ENCODE measurements at places on chromosomes 7 and 10.

DNA sequence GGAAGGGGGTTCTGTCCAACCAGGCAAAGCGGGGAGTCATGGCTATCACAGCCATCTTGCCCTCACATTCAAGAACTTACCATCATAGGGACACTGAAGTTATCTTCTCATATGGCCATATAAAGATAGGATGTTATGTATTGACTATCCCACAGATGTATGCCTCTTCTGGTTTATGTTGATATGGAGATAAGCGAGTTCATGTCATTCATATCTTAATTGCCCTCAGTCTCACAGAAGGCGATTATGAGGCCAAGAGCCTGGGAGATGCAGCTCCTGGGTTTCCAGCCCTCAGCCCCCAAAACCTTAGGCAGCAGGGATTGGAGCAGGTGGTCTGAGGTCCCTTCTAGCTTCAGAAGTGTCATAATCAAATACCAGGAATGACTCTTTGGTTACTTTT lies 8.5 kb upstream of the ANKRD61 start:
- no peak for DNase-seq

DNA sequence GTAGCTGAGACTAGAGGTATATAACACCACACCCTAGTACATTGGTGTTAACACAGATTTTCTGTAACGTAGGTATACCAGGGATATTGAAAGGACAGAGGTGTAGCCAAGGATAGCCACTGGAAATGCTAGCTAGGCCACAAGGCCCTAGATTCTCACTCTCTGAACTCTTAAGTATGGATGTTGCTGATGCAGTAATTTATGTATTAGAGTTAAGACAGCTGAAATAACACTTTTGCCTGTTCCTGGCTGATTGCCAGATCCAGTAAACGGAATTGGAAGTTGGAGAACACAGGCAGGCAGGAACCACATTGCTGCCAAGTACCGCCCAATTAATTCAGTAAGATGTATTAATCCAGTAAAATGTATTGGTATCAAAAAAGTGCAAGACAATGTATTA lies 1.8 kb downstream of the CALU start:
- DNase-seq: no peak

DNA sequence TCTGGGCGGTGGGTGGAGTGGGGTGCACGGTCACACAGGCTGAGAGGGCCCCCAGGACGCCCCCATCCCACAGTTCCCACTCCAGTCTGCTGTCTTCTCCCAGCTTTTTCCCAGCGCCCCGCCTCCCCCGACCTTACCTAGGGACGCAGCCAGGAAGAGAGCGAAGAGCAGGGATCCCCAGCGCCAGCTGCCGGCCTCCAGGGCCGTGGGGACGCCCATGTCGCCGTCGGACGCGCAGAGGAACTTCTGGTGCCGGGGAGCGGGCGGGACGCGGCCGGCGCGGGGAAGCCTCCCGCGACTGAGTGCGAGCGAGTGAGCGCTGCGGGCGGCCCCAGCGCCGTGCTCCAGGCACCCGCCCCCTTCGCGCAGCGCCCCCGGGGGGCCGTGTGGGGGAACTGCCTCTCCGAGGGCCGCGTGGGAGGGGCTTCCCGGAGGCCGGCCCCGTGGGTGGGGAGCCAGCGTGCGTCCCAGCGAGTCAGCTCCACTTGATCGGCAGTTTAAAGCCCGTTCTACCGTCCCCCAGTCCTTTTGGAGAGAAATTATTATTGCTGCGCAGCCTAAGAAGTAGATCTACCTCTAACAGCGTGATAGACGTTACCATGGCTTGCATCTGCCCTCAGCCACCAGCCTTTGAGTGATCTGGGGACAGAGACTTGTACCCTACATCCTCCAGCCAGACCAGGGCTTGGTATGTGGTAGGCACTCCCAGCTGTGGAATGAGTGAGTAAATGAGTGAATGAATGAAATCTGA lies at the start of gene VSIR:
Gene VSIR, minus strand, starts transcription at position 300 of the 751 bp plus-strand sequence. Its CDS starts 81 bp downstream, at position 219.
- peak; percentile 80 for DNase-seq

- no peak for DNase-seq
These were observed 23.5 kb upstream of the ANLN start for GRCh38 chr7:36366005-36366717.

GRCh38 chr10:69311309-69311708 lies 33.0 kb downstream of the HK1 start:
- no peak for DNase-seq

DNA sequence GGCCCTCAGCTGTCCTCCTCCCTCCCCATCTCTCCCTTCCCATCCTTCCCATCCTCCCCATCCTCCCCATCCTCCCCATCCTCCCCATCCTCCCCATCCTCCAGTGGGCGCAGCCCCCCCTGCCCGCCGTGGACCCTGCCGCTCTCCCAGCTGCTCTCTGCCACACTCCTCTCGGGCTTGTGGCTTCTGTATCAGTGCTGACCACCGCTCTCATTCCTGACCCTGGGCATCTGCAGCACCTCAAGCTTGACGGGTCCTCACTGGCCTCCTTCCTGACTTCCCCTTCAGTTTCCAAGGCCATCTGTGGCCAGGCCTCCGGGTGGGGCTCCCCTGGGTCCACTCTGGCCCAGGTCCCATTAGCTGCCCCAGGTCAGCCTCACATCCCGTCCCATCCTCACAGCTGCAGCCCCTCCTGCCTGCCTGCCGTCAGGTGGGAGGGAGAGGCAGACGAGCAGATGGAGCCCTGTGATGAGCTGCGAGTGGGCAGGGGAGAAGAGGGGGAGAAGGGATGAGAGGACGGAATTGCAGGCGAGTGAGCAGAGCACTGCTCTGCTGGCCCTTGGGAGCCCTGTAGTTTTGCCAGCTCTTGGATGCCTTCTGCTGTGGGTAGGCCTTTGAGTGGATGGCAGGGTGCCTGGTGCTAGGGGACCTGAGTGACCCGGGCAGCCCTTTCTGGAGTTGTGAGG lies 35.7 kb downstream of the LHPP start:
- DNase-seq: no peak

DNA sequence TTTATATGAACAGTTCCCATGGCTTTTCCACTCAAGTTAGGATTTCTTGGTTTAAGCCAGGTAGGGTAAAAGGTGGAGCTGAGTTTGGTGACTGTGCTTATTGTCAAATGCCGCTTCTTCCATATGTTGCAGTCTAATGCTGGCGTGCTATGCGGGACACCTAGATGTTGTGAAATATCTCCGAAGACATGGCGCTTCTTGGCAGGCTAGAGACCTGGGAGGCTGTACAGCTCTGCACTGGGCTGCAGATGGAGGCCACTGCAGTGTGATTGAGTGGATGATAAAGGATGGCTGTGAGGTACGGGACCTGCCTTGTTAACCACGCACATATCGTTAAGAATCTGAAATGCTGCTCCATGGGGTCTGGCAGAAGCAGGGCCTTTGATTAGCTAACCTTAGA lies 108.4 kb downstream of the FANK1 start:
- no peak for DNase-seq

DNA sequence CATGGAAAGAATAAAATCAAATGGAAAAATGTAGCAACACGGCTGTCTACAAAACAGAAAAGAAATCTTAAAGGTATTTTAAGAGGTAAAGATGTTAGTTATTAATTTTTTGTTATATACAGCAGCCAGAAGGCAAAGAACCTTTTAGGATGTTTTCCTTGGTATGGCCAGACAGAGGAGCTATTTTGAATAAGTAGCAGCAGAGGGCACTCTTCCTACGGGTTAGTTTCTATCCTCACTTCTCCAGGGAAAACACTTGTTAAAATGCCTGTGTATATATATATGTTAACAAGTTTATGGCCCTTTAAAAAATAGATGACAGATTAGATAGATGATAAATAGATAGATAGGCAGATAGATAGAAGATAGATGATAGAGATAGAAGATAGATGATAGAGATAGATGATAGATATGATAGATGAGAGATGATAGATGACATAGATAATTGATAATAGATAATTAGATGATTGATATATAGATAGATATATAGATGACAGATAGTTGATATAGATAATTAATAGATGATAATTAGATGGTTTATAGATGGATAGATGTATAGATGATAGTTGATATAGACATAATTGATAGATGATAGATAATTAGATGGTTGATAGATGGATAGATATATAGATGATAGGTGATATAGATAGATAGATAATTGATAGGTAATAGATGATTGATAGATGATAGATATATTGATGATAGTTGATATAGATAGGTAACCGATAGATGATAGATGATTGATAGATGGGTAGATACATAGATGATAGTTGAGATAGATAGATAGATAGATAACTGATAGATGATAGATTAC lies 57.8 kb upstream of the WIPF3 start:
- DNase-seq: no peak

DNA sequence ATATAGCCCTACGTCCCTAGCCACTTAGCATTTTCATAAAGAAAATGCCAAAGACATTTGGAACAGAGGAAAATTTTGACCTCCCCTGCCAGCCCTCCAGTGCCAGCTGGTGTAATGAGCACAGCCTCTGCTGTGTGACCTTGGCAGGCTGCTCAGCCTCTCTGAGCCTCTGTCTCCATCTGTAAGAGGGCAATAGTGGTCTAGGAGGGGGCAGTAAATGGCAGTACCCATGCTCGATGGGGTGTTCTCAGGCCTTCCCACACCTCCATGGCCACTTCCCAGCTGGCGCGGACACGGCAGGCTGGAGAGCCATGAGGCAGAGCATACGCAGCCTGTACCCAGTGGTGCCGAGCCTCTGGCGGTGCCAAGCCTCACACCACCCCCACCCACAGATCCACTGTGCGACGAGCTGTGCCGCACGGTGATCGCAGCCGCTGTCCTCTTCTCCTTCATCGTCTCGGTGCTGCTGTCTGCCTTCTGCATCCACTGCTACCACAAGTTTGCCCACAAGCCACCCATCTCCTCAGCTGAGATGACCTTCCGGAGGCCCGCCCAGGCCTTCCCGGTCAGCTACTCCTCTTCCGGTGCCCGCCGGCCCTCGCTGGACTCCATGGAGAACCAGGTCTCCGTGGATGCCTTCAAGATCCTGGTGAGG lies 24.0 kb upstream of the CSGALNACT2 start:
- DNase-seq: no peak

GRCh38 chr10:27258838-27259812 lies 18.5 kb upstream of the ACBD5 start:
- DNase-seq: peak; percentile 29

GRCh38 chr10:102220612-102221011 lies 5.5 kb upstream of the ELOVL3 start:
- no peak for DNase-seq

DNA sequence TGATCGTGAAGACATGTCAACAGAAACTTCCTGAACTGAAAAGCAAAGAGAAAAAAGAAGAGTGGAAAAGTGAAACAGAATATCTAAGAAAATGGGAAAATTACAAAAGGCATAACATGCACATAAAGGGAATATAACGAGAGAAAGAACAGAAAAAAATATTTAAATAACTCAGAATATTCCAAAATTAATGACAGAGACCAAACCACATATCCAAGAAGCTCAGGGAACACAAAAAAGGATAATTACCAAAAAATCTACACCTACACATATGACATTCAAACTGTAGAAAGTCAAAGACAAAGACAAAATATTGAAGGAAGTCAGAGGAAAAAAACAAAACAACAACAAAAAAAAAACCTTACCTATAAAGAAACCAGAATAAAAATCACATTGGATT lies 105.5 kb downstream of the OR13A1 start:
- DNase-seq: no peak

DNA sequence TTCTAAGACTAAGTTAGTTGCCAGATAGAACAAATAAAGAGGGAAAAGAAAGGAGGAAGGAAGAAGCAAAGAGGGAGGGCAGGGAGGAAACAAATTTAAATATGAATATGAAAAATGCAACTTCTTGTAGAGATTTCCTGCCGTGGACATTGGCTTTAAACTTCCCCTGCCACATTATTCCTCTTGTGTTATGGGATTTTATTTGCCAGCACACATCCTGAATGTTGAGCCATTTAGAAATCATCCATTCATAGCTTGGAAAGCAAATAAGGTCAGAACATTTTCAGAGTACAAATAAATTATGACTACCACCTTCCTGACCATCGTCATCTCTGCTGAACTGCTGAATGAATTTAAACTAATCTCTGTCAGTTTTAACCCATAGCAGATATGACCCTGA lies 911.9 kb upstream of the LRRN3 start:
- DNase-seq: no peak

DNA sequence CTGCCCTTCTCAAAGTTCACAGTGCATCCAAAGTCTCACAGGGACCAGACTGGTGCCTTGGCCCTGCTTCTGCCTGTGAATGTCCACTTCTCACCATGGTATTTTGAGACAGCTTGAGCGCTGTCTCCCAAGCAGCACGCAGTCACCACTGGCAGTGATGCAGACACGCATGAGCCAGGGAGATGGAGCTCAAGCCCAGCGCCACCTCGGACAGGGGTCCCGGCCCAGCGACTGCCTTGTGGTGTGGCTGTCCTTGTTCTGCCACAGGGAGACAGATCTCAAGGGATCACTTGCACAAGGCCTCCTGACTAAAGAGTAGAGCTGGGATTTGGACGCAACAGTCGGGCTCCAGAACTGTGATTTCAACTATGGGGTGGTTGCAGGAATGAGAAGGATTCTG lies 92.6 kb upstream of the MBL2 start:
- no peak for DNase-seq

GRCh38 chr10:27242951-27243551 lies 2.5 kb upstream of the ACBD5 start:
- peak; percentile 28 for DNase-seq

- no peak for DNase-seq
These were observed 54.3 kb downstream of the ARHGAP21 start for GRCh38 chr10:24669285-24669852.
